ENCODE measurements at places on chromosomes 7 and 10.

GRCh38 chr7:1040790-1041189 is 3.6 kb upstream of the GPR146 start:
- DNase-seq = peak; percentile 75

DNA sequence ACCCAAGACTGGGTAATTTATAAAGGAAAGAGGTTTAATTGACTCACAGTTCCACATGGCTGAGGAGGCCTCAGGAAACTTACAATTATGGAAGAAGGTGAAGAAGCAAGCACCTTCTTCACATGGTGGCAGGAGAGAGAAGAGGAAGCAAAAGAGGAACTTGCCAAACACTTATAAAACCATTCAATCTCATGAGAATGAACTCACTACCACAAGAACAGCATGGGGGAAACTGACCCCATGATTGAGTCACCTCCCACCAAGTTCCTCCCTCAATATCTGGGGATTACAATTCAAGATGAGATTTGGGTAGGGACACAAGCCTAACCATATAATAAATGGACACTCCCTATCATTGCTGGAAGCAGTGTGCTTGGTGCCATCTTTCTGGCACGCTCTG is 506.3 kb downstream of the CALN1 start:
- DNase-seq = no peak

DNA sequence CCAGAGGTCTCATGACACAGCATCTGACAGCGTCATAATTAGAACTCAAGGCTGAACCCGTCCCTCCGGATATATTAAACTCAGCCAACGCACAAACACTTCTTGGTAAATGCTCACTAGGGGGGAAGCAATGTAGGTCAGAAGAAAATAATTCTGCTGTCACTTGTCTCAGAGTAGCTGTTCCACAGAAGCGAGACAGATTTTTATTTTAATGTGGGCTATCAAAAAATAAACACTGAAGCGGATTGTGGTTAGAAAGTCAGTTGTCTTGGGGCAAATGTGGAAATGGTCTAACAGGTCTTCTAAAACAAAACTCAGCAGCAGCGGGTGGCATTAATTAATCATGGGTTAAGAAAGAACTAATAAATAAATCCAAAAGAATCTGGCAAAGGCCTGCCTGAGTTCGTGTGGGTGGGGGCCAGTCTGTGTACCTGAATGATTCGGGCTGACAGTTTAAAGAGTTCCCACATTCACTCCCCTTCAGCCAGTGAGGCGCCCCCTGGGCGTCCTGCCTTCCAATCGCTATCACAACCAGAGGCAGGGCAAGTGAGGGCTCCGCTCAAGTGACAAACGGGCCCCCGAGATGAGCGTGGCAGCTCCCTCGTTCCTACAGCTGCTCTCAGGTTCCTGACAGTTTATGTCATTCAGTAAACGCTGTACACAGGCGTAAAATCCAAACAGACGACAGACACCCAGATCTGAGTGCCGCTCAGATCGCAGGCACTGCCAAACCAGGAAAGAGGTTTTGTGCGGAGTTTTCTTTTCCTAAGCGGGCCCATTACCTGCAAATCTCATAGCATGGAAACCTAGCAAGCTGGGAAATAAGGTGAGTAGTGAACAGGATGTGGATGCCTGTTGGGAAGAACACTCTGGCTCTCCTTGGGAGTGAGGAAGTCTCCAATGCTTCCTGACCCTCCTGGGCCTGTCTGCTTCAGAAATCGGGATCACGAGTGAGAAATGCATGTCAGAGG is 52.9 kb downstream of the NRAP start:
- DNase-seq = no peak

DNA sequence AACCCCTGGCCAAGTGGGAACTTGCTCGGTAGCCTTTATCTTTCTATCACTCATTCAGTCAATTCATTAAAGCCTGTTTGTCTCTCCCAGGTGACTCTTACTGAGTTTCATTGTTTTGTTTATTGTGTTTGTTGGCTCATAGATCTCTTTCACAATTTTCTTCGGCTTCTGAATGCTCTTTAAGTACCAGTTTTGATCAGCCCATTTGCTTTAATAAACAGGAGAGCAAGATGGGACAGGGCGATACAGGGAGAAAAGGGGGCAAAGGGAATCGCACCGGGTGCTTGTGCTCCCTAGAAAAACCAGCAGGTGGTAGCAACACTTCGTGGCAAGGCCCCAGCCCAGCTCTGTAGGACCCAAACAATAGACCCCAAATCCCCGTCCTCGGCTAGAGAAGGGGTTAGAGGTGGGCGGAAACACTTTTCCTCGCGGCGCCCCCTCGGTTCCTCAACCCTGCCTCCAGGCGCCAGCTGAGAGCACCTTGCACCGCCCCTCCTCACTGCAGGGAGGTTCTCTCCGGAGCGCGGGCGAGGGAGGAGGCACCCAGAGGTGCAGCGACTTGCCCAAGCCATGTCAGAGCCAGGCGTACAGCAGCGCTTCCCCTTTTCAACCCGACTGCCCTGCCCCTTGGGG is 1.0 kb upstream of the EPHB6 start:
- DNase-seq = peak; percentile 72

DNA sequence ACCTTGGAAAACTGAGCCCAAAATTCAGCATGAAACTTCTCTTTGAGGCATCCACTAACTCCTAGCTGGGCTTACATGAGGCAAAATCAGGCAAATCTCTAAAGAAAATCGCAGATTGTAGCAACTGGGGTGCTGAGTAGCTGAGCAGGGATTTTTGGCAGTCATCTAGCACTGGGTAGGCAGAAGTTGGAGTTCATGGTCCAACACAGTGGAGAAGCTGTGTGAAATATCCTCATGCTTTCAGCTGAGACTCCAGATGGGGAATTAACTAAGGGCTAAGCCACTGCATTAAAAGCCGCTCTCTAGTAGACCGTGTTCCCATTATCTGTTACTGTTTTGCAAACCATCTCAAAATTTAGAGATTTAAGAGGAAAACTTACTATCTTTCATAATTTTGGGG is 240.1 kb upstream of the PHYHIPL start:
- DNase-seq = no peak

GRCh38 chr7:41847606-41848005 is 144.7 kb upstream of the INHBA start:
- DNase-seq = no peak

- peak; percentile 28 for DNase-seq
Measured at GRCh38 chr10:56360583-56360966, 484 bp downstream of the ZWINT start.

DNA sequence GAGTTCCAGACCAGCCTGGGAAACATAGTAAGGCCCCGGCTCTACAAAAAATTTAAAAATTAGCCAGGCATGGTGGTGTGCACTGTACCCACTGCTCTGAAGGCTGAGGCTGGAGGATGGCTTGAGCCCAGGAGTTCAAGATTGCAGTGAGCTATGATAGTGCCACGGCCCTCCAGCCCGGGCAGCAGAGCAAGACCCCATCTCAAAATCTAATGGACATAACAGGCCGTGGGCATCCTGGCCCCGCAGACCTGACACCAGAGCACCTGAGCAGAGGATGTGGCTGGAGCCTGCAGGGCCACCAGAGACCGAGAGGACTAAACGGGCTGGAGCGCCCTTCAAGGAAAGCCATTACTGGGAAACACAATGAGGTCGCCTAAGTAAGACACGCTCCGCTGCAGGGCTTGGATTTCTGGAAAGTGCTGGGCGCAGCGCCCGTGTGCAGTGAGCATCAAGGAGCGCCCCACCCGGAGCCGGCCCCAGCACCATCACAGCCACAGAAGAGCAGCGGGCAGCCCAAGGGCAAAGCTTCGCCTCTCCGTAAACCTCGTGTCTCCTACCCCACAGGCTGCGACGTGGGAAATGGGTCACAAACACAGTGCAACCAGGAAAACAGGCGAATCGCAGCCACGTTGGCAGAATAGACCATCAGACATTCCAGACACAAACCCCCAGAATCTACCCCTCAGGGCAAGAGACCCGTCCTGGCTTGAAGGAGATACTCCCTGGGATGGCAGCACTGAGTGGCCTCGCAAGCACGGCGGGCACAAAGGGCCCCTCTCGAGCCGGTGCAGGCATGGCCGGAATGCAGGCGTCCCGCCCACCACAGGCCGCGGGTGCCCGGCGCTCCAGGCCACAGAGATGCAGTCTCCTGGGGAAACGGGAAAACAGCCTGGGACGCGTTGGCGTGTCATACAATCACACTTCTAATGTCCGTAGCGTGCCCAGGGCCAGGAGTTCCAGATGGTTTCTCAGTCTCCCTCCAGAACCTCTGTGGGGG is 4.9 kb downstream of the RADIL start:
- DNase-seq = no peak

DNA sequence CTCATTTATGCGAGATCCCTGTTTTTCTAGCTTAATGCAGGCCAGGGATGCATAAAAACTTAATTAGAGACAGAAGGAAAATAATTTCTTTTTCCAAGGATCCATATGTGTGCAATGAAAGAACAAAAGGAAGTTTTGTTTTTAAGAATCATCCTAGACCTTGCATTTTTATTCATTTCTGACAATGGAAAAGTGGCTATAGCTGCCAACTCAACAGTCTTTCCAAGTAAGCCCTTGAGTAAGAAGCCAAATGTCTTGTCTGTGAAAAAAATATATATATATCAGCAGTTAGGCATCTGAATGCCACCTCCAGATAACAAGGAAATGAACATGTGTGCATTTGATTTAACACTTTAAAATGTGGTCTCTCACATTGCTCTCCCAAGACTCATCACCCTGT is 1397.6 kb downstream of the GATA3 start:
- no peak for DNase-seq

DNA sequence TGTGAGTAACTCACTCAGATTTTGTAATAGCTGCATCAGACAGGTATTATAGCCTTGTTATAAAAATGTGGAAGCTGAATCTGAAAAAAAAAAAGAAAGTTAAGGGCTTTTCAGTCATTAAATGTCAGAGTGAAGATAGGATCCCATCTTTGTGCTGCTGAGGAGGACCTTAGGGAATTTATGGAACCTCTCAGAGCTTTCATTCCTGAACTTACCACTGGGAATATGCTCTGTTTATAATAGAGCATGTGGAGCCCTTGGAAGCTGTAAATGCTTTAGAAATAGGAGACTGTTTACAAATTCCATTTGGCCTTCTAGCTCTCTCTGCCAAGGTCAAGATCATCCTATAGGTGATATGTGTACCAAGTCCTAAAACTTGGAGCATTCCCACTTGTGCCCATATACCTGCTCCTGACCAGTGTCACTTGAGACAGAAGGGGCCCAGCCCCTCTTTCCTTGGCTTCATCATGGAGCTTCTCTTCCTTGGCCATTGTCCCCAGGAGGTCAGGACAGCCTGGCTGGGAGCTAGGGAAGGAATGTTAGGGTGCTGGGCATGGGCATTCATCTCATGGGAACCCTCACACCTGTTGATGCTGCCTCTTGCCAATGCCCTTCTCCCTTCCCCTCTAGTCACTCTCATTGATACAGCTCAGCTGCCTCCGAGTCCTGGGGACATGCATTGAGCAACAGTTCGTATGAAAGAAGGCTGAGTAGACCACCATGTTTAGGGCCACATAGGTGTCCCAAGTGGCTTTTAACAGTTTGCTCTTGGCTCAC is 105.3 kb downstream of the LRRC18 start:
- DNase-seq = no peak

- DNase-seq = no peak
Measured at GRCh38 chr10:71604324-71605018, 115.1 kb downstream of the C10orf105 start.

GRCh38 chr10:87626422-87626892 is 33.2 kb upstream of the PAPSS2 start:
- DNase-seq = no peak

- no peak for DNase-seq
Measured at GRCh38 chr7:141122736-141123135, 48.9 kb downstream of the TMEM178B start.

DNA sequence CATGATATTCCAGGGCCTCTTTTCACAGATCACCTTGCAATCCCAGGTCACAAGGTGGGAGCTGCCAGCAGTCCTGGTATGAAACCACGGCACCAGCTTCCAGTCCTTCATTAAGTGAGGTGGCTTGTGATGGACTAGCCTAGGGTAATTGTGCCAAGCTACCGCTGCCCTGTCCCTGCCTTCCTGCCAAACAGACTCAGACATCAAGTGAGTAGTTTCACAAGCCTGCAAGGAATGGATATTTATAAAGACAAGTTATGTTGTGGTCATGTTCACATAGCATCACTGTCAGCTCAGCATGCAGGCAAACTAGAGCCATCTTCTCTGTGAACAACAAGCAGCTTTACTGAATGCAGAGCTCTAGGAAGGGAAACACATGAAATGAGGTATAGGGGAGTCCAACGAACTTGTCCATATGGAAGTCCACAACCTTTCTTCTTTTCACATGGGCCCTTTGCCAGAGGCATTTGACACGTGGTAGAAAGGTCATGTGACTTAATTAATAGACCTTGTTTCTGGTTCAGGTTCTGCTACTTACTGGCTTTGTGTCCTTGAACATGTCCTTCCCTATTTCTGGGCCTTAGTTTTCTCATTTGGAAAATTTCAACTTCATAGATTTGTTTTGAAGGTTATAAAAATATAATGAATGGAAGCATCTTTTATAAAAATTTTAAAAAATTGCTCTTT is 1061.2 kb downstream of the KCNMA1 start:
- no peak for DNase-seq

GRCh38 chr10:95268438-95268837 is 22.4 kb downstream of the PDLIM1 start:
- peak; percentile 34 for DNase-seq

DNA sequence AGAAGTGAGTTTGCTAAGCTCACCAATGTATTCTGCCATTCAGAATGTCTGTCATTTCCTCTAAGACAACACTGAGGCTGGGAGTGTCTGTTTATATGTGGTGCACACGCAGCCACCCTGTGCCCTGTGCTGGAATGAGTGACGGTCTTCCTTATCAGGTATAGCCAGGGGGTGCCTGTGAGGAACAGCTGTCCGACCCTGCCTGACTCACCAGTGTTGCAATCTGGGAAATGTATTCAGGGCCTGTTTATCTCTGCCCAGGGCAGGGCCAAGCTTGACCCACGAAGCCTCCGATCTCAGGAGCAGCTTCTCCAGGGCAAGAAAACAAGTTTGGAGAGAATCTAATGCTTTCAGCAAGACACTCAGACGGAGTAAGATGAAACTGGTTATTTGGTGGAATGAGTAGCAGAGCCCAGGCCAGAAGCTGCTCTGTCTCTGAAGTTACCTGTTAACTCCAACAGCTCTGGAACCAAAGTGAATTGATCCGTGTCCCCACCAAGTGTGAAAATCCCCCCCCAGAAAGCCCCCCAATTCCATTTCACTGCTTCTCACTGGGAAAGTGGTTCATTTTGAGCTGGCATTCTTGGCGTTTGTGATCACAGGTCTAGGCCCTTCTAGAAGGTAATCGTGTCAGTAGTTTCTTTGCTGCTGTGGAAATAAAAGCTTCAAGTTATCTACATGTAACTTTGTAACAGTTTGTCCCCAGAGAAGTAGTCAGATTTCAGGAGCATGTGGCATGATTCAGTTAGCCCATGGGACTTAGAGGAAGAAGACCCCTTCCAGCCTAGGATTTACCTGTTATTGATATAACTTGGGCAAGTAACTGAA is 6.1 kb upstream of the UBE2H start:
- no peak for DNase-seq

- DNase-seq = no peak
Measured at GRCh38 chr7:130150587-130150986, 54.6 kb downstream of the TMEM209 start.

Measured in left hindlimb (tissue), 1 donor.